ENCODE measurements at places on chromosomes 11 and 22.

GRCh38 chr11:102566112-102566511 lies 35.6 kb upstream of the MMP7 start:
- no peak for DNase-seq

- DNase-seq = no peak
These were observed 64.3 kb downstream of the CYB5R2 start for GRCh38 chr11:7609015-7609414.

- no peak for DNase-seq
These were observed 10.7 kb downstream of the TRIM29 start for GRCh38 chr11:120127236-120127635.

DNA sequence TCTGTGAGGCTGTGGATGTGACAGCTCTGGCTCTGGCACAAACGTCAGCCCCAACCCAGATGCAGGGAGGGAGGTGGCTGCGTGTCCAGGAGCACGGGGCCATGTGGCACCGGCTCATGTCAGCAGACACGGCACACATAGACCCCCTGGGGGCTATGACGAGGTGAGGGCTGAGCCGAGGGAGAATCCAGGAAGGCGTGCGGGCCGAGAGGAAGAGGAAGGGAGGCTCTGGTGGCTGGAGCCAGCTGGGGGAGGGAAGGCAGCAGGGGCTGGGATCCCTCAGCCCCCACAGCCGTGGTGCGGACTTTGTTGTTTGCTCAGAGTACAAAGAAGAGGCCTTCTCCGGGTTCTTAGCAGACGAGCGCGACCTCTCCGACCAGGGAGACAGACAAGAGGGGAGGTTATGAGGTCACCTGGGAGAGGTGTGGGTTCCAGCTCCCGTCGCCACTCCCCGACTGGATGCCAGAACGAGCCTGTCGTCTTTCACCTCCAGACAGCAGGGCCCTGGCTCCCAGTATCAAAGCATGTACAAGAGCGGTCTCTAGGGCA lies 46.1 kb downstream of the CDKN1C start:
- DNase-seq = no peak

DNA sequence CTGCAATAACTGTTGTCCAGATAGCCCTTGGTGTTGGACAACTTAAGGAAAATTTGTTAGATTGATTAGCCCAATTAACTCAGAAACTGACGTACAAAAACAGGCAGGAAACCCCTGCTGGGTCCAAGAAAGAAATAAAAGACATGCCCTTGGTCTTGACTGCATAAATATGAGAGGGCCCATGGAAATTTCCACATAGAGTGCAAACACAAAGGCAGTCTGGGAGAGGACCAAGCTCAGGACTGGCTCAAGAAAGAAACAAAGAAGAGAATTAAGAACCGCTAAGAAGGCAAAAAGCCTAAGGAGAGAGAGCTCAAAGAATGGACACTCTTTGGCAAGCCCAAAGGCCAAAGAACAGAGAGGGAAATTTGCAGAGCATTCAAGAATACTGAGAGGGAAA lies 1243.9 kb downstream of the LRRC4C start:
- no peak for DNase-seq

GRCh38 chr22:29342577-29343312 lies 27.2 kb upstream of the RASL10A start:
- DNase-seq = no peak

All from stimulated activated CD4-positive, alpha-beta T cell treated with anti-CD3 and anti-CD28 coated beads, Interleukin-1b, Interleukin-23, amount 100 ng/mL, for 48 hours (primary cell).